GM04504 (cell line): ENCODE measurements at places on chromosomes 11 and 22.

DNA sequence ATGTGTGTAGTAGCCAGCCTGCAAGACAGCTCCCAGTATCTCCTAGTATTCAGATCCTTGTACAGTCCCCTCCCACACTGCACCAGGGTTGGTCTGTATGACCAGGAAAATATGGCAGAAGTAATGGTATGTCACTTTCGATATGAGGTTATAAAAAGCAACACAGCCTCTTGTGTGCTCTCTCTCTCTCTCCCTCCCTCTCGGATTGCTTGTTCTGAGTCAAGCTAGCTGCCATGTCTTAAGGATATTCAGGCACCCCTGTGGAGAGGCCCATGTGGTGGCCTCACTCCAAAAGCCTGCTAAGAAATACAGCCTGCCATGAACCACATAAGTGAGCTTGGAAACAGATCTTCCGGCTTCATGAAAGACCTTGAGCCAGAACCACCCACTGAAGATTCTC is 25.4 kb downstream of the FXYD6 start:
- no peak for DNase-seq

DNA sequence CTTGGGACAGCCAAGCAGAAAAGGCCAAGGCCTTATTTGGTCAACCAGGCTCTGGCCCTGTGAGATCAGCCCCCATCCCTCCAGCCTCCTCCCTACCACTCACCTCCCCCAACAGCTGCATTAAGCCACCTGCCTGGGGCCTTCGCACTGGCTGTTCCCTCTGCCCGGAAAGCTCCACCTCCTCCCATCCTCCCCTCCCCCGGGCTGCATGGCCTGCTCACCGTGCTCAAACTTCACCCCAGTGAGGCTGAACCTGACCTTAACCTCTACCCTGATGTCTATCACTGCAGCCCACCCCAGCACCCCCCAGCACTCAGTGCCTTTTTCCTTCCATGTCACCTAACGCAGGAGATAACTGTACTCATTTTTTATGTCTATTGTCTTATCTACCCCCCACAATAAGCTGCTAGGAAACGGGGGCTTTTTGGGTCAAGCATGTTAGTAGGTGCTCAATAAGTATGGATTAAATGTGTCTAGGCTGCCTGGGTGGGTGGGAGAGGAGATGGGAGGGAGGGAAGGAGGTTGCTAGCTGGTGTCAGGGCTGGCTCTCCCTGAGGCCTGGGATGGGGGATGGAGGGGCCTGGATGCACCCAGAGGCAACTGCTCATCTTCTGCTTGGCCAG is 912 bp downstream of the PTPRCAP start:
- DNase-seq = no peak

DNA sequence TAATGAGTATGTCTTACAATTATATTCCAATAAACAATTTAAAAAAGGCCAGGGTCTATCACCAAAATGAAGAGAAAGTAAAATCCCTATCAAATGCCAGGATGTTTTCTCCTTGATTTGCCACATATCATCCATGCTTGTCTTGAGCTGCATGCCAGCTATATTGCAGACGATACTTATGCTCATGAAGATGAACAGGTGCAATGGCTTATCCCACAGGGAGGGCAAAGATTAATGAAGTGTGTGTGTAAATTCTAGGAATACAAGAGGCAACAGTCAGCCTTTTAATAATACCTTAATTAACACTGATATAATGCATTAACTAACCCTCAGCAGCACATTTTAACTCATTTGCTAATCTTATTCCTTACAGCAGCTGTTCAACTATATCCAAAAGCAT is 850.5 kb downstream of the KCNA4 start:
- DNase-seq = no peak

DNA sequence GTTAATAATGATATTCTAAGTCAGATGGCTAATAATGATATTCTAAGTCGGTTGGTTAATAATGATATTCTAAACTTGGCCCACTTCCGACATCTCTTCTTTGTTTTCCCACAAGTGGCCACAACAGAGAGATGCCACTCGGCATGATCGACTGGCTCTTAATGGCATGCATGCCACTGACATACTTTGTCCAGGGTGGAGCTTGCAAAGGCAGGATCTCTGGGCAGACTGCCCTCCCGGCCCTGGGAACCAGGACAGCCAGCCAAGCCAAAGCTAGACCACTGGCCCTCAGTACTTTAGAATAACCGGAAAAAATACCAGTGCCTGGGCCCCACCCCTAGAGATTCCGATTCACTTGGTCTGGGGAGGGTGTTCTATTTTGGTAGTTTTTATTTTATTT is 78.1 kb downstream of the KIAA1671 start:
- no peak for DNase-seq

DNA sequence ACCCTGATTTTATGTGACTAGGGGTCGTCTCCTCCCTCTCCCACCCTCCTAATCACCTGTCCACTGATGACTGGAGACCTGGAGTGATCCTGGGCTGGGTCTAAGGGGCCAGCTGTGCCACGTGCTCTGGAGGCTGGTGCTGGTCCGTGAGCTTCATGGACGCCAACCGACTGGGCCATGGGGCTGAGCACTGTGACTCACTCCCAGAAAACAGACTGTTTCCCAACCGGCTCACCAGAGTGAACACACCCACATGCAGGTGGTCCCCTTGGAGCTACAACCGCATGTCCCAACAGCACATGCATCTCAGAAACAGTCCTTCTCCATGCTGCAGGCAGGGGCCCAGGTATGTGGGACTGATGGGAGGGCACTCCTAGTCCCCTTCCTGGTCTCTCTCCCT is 14.0 kb upstream of the LMO1 start:
- no peak for DNase-seq

- peak; percentile 70 for DNase-seq
Measured at GRCh38 chr11:12159351-12160099, 49.1 kb downstream of the MICAL2 start.

GRCh38 chr22:31680861-31681341 is 18.9 kb upstream of the PISD start:
- DNase-seq = peak; percentile 51

DNA sequence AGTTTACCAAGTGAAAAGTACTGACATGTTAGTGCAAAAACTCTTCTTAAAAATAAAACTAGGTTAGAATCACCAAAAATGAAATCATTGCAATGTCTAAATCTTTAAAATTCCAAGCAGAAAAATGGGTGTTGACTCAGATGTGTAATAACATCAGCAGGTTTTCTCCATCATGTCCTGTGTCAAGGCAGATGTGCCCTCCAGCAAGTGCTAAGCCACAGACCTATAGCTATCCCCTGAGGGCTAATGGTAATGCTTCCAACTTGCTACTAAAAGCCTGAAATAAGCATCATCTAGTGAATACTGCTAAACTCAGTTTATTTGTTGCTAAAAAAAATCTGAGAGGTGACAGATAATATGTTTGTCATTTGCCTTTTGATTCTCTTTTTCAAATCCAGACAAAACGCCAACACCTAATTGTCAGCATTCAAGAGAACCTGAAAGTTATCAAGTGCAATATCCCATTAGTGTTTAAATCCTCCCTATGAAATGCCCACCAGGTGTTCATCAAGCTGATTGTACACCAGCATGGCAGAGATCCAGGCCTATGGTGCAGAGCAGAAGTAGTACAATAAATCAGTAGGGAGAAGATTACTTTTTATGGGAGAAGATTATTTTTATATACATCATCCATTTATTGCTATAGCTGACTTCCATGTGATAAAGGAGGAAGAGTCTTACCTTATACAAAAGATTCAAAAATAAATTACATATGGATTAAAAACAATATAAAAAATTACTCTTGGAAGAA is 55.1 kb upstream of the SYT9 start:
- DNase-seq = no peak

GRCh38 chr22:36986242-36986821 is 32.9 kb downstream of the TST start:
- no peak for DNase-seq
